ENCODE measurements at places on chromosomes 5 and 9. TPM values are rescaled to one million over a fixed set of nuclear protein-coding genes. Genes with fewer than 3 reads are reported as not detected.

DNA sequence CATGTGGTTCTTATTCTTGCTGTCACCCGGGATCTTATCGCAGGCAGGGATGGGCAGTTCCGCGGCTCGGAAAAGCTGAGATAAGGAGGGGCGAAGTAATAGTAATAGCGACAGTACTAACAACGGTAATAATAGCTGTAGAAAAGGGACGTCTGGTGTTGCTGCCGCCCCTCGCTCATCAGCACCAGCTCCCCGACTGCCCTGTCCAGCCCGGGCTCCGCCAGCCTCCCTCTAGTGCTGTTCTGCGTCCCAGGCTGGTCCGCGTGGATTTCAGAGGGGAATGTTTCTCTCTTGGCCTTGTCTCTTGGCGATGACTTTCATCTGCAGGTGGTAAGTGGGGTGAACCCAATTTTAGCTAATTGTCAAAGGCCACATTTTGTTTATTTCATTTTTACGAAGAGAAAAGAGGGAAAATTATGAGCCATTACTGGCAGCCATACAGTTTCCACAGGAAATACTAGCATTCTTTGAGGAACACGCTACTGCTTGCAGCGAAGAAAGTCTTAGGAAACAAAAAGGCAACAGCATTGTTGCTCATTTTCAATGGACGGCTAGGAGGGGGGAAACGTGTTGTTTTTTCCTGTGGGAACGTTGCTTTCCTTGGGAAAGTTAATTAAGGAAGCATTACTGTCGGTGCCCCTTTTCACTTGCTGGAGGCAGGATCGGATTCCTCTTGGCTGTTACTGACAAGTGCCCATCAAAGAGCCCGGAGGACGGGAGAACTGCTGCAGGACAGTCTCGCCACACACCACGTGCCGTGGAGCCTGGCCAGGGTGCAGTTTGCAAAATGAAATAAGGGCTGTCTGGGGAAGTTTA lies 762 bp downstream of the SNCAIP start:
- DNase-seq = peak; percentile 60

- DNase-seq = peak; percentile 12
Observed at GRCh38 chr5:133240425-133241091, 188.7 kb downstream of the HSPA4 start.

- no peak for DNase-seq
Observed at GRCh38 chr9:109517901-109518377, 19.8 kb upstream of the PTPN3 start.

GRCh38 chr5:28808967-28809810 lies 1770.8 kb upstream of the CDH9 start:
- DNase-seq = no peak

DNA sequence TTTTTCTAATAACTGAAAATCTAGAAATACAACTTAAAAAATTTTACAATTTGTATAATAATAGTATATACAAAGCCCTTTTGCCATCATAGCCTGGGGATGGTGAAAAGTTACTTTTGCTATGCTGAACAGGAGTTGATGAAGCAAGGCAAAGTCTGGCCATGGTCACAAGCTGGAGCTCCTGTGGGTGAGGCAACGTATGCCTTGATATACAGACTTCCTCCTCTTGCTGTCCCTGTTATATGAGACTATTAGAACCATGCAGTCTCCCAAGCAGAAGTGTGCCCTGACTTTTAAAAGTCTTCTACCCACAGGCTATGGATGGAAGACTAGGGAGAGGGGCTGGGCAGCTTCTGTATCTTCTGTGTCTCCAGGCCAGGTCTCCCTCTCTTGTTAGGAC lies 15.7 kb downstream of the FAM151B start:
- no peak for DNase-seq

- DNase-seq = no peak
Observed at GRCh38 chr5:95615164-95615467, 4.8 kb upstream of the GPR150 start.

DNA sequence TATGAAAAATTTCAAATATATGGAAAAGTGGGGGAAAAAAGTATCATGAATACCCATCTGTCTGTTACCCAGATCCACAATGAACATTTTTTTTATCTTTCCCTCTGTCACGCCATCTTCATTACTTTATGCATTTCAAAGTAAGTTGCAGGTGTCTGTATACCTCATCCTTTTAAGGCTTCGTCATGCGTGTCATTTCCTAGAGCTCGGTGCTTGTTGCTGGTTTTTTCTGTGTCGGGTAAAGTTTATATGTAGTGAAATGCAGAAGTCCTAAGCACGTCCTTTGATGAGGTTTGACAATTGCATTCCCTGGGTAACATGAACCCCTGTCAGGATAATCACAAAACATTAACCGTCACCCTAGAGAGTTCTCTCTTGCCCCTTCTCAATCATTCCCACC lies 52.1 kb downstream of the DAPK1 start:
- no peak for DNase-seq

DNA sequence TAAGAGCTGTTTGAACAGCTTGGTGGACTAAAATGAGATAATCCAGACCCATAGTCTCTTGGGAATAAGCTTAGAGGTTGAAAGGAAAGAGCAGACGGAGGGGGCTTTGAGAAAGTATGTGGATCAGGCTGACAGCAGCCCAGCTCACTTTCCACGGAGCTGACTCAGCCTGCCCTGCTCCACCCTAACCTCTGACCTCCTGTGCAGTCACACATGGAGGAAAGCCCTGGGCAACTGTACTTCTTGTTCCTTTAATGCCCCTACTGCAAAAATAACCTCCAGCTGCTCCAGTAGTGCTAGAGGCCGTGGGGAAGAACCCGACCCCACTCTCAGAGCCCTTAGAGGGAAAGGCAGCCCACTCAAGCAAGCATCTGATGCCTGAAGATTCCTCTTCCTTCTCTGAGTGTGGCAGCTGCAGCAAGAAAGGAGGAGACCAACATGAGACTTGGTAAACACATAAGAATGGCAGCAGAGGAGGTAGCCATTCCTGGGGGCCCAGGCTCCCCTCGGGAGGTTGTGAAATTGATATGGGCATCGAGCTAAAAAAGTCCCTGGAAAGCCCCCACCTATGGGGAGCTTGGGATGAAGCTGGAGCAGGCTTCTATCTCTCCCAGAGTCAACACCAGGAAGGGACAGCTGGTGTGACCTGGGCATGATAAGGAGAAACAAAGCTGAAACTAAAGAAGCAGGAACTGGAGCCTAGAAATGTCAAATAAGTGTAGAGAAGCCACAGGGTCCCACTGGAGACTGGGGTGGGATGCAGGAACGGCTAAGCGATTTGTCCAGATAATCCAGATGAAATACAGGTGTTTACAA lies 204.3 kb downstream of the PIK3R1 start:
- DNase-seq = no peak

- DNase-seq = no peak
Observed at GRCh38 chr5:33957577-33958150, 21.5 kb downstream of the RXFP3 start.

GRCh38 chr9:94945197-94946144 lies 219.0 kb downstream of the AOPEP start:
- peak; percentile 66 for DNase-seq

SLC34A3 gene
- not detected for polyA plus RNA-seq

PCDHGA7 gene
- 2.3 TPM for polyA plus RNA-seq

KCNIP1 gene
- 0.69 TPM for polyA plus RNA-seq

TRPM6 gene
- polyA plus RNA-seq = 0.06 TPM
